ENCODE measurements at places on chromosomes 6 and 20. TPM values are rescaled to one million over a fixed set of nuclear protein-coding genes. Genes with fewer than 3 reads are reported as not detected.

The SRMS gene
- total RNA-seq, result not detected

The SIRPG gene
- not detected for total RNA-seq

The SLC17A2 gene
- total RNA-seq, result not detected

The MYLK2 gene
- not detected for total RNA-seq

The HRH3 gene
- total RNA-seq, result not detected

The ARMC2 gene
- 0.72 TPM for total RNA-seq

The ZNF341 gene
- 0.72 TPM for total RNA-seq

The XKR7 gene
- total RNA-seq, result not detected

The CCND3 gene
- 35.7 TPM for total RNA-seq

The TBC1D7 gene
- 24.3 TPM for total RNA-seq

The SNAI1 gene
- not detected for total RNA-seq

The PLCB1 gene
- total RNA-seq, result 0.24 TPM

The RBM24 gene
- total RNA-seq, result 0.96 TPM

The PRDM13 gene
- not detected for total RNA-seq

The MEI4 gene
- total RNA-seq, result 0.24 TPM

The GNRH2 gene
- not detected for total RNA-seq

The ELOVL4 gene
- 10.4 TPM for total RNA-seq

The PLN gene
- total RNA-seq, result not detected

The BCAS1 gene
- total RNA-seq, result not detected

The GLP1R gene
- not detected for total RNA-seq

The ULBP1 gene
- total RNA-seq, result 1.5 TPM

The CYP24A1 gene
- 15.2 TPM for total RNA-seq

The RPS6KA2 gene
- 26.2 TPM for total RNA-seq

The OR2B6 gene
- not detected for total RNA-seq

The GPX5 gene
- not detected for total RNA-seq

The NEDD9 gene
- 34.2 TPM for total RNA-seq

The ACSS1 gene
- total RNA-seq, result 2.6 TPM

The LY86 gene
- not detected for total RNA-seq

The ADGRG6 gene
- 21.7 TPM for total RNA-seq

The CCM2L gene
- total RNA-seq, result under 0.01 TPM

The HSPA12B gene
- total RNA-seq, result under 0.01 TPM

The ESR1 gene
- total RNA-seq, result under 0.01 TPM

The SS18L1 gene
- total RNA-seq, result 12.8 TPM

The TMC2 gene
- not detected for total RNA-seq

The GPR63 gene
- total RNA-seq, result 0.72 TPM

The TSHZ2 gene
- 2.2 TPM for total RNA-seq

The HSD17B8 gene
- 48.0 TPM for total RNA-seq

The ECT2L gene
- under 0.01 TPM for total RNA-seq

The POFUT1 gene
- 48.0 TPM for total RNA-seq

The UBE2J1 gene
- 23.4 TPM for total RNA-seq

The PREX1 gene
- total RNA-seq, result under 0.01 TPM

The HAO1 gene
- total RNA-seq, result not detected

The GNMT gene
- total RNA-seq, result not detected

The DBNDD2 gene
- total RNA-seq, result 22.6 TPM

The RIPOR3 gene
- total RNA-seq, result 0.64 TPM

The KCNK17 gene
- not detected for total RNA-seq

The GJA1 gene
- total RNA-seq, result 123 TPM

The CST4 gene
- total RNA-seq, result not detected

The ZNF337 gene
- total RNA-seq, result 15.6 TPM

The TP53TG5 gene
- 0.21 TPM for total RNA-seq

The FNDC1 gene
- total RNA-seq, result not detected

The SYCP2 gene
- 0.43 TPM for total RNA-seq

All from tracheal epithelial cell (primary cell).